T-helper 17 cell (primary cell): ENCODE measurements at places on chromosomes 5 and 9.

GRCh38 chr9:84925225-84925872, 255.8 kb downstream of the NTRK2 start:
- DNase-seq, result no peak

DNA sequence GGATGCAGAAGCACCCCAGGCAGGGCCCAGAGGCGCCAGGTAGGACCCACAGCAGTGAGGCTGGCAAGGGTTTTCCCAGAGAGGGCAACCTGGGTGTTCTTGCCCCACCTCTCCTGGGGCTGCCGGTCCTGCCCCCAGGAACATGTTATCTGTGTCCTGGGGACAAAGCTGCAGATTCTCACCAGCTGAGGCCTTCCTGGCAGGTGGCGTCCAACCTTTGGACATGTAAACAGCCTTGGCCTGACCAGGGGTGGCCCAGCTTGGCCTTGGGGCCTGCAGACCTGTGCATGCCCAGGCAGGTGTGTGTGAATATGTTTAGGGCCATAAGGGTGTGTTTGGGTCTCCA, 101.8 kb upstream of the LARP1 start:
- no peak for DNase-seq

DNA sequence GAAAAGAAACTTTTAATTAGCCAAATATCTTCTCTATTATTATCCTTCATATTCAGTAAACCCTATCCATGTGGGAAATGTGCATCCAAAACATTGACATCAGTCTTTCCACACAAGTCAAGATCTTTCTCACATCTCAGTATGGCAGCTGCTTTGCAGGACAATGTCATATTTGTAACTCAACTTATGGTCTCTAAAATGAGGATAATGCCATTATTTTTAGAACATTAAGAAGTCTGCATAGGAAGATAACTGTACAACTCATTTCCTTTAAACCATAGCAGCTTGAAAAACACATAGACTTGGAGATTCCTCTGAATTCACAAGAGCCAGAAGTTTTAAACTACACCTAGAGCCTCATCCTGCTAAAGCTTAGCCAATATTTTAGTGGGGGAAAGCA, 43.7 kb downstream of the MCTP1 start:
- DNase-seq, result no peak

DNA sequence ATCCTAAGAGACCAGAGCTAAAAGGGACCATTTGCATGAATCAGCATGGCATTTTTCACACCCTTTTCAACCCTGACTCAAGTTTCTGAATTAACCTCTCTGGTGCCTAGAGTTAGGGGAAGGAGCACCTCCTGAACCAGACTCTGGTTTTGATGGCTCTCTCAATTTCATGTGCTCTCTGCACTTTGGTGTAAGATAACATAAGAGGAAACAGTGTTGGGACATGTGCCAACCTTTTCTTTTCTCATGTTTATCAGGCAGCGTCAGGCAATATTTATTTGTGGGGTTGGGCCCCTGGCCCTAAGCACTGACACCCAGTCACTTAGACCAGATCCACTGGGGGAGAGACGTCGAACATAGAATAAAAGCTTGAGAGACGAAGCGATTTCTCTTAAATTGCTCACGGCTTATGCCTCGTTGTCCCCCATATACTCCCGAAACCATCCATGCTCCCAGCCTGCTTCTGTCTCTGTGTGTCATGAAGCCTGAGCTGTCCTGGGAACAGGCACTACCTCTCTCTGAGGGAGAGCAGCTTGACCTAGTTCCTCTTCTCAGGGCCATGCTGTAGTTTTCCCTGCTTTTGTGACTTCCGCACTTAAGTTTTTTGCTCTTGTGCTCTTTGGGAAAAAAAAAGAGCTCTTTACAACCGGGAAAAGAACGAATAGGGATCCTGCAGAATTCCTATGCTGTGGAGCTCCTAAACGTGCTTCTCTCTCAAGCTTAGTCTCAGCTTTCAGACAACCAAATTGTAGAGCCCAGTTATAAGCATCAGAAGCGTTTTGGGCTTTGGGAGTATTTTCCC, 195.7 kb downstream of the NR3C1 start:
- no peak for DNase-seq

- DNase-seq, result no peak
Observed at GRCh38 chr9:116149844-116150243, 3.7 kb upstream of the PAPPA start.

GRCh38 chr5:77635917-77636640, 2.4 kb downstream of the OTP start:
- DNase-seq, result no peak

GRCh38 chr5:44495280-44495679, 106.1 kb upstream of the FGF10 start:
- no peak for DNase-seq
